ENCODE measurements at places on chromosomes 1 and 21.

DNA sequence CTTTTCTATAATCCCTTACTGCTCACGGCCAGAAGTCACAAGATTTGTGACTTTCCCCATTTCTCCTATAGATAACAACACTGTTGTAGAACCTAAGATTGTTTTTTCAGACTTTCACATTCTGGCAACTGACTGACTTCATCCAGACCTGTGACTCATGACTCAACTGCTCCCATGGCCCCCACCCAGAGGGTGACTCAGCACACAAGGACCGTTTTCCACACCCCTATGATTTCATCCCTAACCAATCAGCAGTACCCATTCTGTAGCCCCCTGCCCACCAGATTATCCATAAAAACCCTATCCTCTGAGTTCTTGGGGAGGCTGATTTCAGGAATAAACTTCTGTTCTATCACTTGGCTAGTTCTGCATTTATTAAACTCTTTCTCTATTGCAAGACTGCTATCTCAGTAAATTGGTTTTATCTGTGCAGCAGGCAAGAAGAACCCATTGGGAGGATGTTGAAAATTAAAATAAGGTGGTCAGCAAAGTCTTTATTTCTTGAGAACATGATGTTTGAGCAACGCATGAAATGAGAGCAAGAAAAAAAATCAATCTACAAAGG is 79.7 kb downstream of the NGF start:
- DNase-seq, result no peak

DNA sequence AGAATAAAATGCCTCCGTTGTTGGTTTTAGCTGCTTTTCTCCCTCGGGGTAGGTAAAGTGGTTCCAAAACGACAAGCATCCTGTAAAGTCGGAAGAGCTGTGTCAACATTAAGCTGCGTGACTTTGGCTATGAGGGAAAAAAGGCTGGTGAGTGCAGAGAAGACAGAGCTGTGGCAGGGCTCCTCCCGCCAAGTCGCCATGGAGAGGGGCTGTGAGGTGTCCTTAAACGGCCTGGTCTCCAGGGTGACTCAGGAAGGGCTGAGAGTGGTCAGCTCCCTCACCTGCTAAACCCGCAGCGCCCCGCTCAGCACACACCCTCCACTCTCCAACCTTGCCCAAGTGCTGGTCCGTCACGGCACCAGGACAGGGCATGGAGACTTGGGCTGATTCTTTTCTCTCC is 91.6 kb upstream of the SAMD11 start:
- no peak for DNase-seq

DNA sequence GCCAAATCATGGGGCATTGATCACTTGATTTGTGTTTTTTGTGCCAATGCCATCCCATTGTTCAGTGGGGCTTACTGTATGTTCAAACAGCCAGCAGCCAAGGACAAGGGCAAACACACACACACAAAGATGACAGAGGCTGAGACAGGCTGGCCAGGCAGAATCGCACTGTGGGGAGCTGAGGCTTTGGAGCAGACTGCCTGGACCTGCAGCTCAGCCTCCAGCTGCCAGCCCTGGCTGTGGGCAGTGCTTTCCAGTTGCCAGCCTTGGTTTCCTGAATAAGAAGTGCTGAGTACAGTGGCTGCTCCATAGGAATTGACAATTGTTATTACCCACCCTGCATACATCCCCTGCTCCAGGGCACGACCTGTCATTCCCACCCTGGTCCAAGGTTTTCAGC is 16.9 kb upstream of the PCP4 start:
- no peak for DNase-seq

- no peak for DNase-seq
Observed at GRCh38 chr21:18030248-18030647, 211.1 kb upstream of the C21orf91 start.

DNA sequence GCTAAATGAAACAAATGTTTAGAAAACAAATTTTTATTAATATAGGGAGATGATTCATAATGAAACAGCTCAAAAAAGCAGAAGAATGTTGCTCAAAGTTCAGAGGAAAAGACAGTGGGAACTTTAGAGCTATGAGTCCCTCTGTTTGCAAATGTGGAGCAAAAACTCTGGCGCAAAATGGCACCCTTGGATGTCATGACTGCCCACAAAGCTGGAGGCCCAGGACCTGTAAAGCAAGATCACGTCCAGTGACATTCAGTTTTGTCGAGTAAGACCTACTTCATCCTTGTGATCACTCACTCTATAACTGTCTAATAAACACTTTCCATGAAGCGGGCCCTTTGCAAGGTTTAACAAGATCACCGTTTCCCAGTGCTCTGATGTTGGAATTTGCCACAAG is 9.1 kb upstream of the EXO1 start:
- DNase-seq, result no peak

DNA sequence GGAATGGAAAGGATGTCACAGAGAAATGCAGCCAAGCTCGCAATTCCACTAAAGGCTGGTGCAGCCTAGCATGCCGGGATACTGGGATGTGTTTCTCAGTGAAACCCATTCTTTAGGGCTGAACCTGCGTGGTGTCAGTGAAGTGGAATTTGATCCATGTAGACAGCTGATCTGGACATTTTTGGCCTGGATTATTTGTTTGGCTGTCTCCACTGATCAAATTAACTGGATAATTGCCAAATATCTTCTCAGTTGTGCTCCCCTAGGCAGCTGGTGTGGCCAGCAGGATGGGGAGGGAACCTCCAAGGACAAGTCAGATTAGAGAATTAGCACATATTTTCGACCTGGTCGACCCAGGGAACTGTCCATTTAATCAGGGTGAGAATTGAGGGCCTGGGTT is 318.4 kb downstream of the RPS6KC1 start:
- no peak for DNase-seq

GRCh38 chr1:7707527-7707926 is 63.6 kb upstream of the VAMP3 start:
- no peak for DNase-seq

- DNase-seq, result peak; percentile 47
Observed at GRCh38 chr21:45255381-45256020, 32.2 kb downstream of the POFUT2 start.

DNA sequence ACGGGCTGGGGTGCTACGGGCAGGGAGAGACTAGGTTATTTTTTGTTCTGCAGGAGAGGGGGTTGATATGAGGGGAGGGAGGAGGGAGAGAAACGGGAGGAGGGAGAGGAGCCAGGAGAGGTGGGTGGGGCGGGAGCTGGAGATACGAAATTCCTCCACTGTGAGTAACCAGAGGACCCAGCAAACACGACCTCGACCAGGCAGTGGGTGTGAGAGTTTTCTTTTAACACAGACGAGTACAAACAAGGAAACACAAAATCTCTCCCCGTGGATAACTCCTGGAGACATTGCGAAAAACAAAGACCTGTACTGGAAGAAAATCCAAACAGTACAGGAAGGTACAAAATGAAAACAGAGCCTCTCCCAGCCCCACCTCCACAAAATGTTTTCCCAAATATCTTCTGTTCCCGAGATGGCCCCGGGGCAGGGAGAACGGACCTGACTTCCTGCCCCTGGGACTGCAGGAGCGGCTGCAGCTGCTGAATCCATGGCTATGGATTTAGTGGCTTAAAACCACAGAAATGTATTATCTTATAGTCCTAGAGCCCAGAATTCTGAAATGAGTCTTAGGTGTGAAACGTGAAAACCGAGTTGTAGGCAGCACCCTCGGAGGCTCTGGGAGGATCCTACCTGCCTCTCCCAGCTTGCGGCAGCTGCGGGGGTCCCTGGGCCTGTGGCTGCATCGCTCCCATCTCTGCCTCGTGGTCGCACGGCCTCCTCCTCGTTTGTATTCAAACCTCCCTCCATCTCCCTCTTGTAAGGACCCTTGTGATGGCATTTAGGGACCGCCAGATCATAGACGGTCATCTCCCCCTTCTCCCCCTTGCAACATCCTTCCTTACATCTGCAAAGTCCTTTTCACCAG is 82.2 kb downstream of the RIPK4 start:
- DNase-seq, result no peak

- peak; percentile 72 for DNase-seq
Observed at GRCh38 chr1:8314346-8315280, 3.3 kb upstream of the SLC45A1 start.

DNA sequence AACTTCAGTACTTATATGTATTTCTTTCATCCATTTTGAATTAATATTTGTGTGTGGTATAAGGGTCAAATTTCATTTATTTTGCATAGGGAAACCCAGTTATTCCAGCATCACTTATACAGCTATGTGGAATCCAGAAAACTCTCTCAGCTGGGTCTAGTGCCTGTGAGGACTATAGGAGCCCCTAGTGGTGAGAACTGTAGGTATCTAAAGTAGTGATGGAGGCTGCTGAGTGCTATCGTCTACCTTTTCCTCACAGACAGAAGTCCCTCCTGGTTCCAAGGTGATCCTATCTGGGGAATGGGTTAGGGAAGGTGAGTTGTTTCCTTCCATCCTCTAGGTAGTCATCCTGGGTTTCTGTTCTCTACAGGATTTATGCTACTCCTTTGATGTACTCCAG is 352.0 kb upstream of the C1orf87 start:
- DNase-seq, result no peak

DNA sequence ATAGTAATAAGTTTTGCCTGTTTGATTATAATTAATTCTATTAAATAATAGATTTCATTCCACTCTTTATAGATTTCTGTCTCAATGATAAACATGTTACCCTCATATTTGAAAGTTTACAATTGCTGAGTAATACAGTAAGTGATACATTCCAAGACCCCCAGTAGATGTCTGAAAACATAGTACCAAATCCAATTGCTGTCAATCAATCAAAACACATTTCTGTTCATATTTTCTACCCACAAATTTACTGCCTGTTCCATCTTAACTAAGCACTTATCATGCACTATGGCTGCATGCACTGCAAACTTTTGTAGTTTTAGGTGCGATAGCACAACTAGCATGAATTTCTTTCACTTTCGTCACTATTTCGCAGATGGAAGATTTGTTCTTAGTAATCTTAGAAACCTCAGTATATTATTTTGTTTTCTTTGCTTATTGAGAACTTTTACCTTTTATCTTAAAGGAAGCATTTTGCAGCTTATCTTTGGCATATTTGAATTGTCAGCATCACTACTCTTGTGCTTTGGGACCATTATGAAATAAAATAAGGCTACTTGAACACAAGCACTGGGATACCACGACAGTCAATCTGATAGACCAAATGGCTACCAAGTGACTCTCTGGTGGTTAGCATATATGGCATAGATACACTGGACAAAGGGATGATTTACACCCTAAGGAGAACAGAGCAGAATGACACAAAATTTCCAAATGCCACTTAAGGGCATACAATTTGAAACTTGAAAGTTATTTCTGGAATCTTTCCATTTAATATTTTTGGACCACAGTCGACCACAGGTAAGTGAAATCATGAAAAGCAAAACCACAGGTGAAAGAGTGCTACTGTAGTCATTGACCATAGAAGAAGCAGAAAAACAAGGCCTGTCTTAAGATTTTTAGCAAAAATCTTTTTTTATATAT is 67.6 kb downstream of the RGS13 start:
- no peak for DNase-seq

DNA sequence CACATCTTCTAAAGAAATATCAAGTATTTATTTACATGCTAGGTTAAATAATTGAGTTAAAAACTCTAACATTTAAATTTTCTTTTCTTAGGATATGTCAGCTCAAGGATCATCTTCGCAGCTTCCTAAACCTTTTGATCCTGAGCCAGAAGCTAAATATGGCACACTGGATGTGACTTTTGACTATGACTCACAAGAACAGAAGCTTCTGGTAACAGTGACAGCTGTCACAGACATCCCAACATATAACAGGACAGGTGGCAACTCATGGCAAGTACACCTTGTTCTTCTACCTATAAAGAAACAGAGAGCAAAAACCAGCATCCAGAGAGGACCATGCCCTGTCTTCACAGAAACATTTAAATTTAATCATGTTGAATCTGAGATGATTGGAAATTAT is 132.7 kb upstream of the SERTAD4 start:
- no peak for DNase-seq

GRCh38 chr1:7592120-7592798 is 178.8 kb upstream of the VAMP3 start:
- DNase-seq, result no peak

- no peak for DNase-seq
Observed at GRCh38 chr21:32523988-32524719, 61.2 kb downstream of the TCP10L start.

- no peak for DNase-seq
Observed at GRCh38 chr1:26459573-26460031, 12.6 kb upstream of the HMGN2 start.

GRCh38 chr1:243275316-243275715 is 19.5 kb downstream of the SDCCAG8 start:
- no peak for DNase-seq

- DNase-seq, result no peak
Observed at GRCh38 chr1:219529116-219529515, 83.8 kb downstream of the ZC3H11B start.

DNA sequence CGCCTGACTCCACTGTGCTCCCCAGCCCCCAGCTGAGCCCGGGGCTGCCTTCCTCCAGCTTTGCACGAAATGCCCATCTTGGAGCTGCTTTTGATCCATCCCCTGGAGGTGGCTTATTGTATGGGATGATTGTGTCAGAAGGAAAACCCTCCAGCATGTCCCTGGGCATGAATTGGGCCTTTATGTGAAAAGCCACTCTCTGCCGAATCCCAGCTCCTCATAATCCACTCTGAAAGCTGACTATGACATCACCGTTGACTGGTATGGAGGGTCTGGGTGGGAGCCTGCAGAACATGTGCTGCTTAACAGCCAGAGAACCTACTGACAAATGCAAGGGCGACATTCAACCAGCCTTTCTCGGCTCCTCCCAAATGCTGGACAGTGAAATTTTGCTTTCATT is 74.6 kb downstream of the NENF start:
- DNase-seq, result no peak

DNA sequence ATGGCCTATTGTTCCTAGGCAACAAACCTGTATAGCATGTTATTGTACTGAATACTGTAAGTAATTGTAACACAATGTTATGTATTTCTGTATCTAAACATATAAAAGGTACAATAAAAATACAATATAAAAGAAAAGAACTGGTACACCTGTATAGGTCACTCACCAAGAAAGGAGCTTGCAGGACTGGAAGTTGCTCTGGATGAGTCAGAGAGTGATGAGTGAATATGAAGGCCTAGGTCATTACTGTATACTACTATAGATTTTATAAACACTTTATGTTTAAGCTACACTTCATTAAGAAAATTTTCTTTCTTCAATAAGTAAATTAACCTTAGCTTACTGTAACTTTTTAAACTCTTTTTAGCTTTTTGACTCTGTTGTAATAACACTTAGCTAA is 559.9 kb downstream of the PLPP3 start:
- DNase-seq, result no peak

GRCh38 chr1:181099152-181100014 is 10.9 kb downstream of the IER5 start:
- DNase-seq, result no peak

DNA sequence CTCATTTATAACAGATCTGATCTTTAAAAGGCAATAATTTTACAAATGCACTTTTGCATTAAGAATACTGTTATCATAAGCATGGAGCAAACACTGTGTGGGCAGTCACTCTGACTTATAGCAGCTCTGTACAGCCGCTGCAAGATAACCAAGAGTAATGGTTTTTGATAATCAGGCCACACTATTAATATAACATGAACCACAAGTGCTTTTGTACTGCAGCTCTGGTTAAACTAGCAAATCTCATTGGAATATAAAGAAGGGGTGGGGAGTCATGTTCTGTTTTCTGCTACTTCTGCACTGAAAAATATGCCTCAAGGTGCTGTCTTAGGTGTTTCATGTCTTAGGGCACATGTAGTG is 357.4 kb downstream of the LMO4 start:
- no peak for DNase-seq

GRCh38 chr1:19088717-19089442 is 121.2 kb downstream of the UBR4 start:
- no peak for DNase-seq
